Occipital lobe (tissue), 3 donors: ENCODE measurements at places on chromosomes 13 and 19.

GRCh38 chr13:101654883-101655282 lies 202.4 kb downstream of the ITGBL1 start:
- DNase-seq, result no peak

DNA sequence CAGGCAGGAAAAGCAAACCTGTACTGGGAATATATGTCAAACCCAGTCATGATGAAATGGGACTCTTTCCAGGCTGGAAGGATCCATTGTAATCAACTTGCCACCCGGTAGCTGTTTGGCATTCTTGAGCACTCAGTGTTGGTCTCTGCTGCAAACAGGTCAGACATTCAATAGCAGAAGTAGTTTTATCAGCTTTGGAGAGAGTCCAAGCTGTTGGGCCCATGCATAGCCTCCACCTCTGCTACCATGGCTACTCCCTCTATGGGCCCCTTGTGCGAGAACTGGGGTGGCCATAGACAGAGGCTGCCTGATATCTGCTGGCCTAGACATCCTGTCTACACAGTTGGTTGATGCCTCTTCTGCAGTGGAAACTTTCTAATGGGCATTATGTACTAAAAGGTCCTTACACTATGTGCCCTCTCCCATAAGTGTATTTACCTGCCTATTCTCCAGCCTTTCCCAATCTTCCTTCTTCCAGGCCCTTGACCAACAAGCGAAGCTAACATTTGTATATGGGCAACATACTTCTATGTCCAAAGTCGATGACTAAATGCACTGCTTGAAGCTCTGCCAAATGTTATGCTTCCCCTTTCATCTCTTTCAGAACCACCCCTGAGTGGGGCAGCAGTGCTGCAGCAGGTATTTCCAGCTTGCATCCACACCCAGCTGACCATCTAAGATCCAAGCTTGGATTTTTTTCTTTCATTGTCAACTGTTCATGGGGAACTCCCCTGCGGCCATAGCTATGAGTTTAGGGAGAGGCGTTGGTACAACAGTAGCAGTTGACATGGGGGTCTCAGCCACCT lies 5.3 kb upstream of the RNF6 start:
- no peak for DNase-seq

GRCh38 chr13:46685006-46685730 lies 111.8 kb downstream of the ESD start:
- no peak for DNase-seq

GRCh38 chr19:29672933-29673336 lies 7.7 kb downstream of the PLEKHF1 start:
- no peak for DNase-seq

- DNase-seq, result no peak
Observed at GRCh38 chr19:43101950-43102349, 19.4 kb upstream of the PSG2 start.

DNA sequence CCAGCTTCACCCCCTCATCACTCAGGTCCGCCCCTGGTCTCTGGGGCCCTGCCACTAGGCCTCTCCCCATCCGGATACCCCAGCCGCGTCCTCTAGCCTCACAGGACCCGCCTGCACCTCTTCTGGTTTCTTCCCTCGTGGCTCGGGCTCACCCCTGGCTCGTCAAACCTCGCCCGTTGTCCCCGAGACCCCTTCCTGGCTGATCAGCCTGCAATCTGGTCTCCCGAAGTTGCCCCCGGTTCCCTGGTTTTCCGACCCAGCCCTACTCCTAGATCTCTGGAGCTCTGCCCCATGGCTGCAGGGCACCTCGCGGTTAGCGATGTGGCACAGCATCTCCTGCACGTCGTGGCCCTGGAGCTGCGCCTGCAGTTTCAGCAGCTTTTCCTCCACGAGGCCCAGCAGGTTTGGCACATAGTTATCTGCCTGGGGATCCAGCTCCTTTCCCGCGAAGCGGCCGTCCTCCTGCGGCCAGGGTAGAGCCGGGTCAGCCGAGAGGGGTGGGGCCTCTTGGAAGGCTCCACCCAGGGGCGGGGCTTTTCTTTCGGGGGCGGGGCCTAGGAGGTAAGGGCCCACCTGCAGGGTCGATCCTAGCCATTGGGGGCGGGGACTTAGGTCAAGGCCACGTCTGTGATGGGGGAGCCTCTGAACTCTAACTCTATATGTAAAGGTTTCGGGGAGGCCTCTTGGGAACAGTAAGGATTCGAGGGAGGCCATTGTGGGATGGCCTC lies 2.4 kb upstream of the RGL3 start:
- no peak for DNase-seq

- no peak for DNase-seq
Observed at GRCh38 chr13:106155411-106155810, 380.1 kb downstream of the EFNB2 start.

GRCh38 chr19:30450100-30450499 lies 77.9 kb downstream of the ZNF536 start:
- peak; percentile 65 for DNase-seq

DNA sequence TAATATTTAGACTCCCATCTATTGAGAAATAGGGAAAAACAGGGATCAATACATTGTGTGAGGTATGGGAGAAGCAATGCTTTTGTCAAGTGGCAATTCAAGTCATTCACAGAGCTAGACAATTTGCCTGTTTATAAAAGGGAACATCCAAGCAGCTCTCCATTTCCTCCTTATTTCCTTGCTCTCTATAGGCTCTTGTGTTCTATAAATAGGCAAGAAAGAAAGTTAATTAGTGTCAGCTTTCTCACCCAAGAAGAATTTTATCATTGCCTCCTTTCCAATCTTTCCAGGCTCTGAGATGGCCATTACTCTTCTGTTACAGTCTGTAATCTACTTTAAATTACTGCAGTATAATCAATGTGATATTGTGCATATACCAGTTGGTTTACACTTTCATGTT lies 199.9 kb downstream of the LHFPL6 start:
- DNase-seq, result no peak

- DNase-seq, result no peak
Observed at GRCh38 chr13:42370229-42370628, 98.3 kb downstream of the AKAP11 start.

GRCh38 chr13:41548910-41549309 lies 91.6 kb downstream of the RGCC start:
- no peak for DNase-seq

DNA sequence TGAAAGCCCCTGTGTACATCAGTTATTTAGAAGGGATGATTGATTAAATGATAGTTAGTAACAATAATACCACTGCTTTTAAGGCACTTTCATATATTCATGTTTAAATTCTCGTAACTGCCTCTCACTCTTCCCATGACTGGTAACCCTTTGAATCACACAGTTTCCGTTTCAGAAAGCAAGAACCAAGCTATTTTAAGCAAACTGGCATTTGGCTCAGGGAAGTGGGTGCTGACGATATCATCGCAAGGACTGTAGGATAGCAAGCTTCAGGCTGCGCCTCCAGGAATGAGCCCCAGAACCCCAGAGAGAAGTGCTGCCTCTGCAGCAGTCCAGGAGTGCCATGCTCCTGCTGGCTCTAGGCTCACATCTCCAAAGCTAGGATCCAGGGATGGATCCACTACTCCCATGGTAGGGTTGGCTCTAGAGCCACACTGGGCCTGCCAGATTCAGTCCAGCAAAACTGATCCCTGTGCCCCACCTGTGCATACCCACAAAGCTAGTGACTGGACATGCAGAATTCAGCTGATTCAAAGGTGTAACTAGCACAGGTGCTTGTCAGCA lies 313.5 kb downstream of the SLC7A1 start:
- peak; percentile 16 for DNase-seq

- DNase-seq, result no peak
Observed at GRCh38 chr19:810883-811489, 10.8 kb downstream of the PLPPR3 start.

DNA sequence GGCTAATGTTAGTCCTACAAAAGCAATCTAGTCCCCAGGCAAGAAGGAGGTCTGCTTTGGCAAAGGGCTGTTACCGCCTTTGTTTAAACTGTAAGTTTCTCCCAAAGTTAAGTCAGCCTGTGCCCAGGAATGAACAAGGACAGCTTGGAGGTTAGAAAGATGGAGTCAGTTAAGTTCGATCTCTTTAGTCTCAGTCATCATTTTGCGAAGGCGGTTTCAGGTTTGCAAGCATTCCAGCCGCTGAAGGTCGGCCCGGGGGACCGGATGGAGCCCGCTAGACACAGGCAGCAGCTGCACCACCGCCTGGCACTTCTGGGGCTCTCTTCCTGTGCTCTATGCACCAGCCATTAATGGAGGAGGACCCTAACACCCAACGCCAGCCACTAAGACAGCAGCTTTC lies 91.3 kb downstream of the STK24 start:
- no peak for DNase-seq

DNA sequence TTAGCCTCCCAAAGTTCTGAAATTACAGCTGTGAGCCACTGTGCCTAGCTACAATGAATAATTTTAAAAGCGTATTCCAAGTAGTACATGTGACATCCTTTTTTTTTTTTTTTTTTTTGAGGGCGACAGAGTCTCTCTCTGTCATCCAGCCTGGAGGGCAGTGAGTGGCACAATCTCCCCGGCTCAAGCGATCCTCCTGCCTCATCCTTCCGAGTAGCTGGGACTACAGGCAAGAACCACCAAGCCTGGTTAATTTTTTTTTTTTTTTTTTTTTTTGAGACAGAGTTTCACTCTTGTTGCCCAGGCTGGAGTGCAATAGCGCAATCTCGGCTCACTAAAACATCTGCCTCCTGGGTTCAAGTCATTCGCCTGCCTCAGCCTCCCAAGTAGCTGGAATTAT lies 3.8 kb upstream of the PRR12 start:
- no peak for DNase-seq

DNA sequence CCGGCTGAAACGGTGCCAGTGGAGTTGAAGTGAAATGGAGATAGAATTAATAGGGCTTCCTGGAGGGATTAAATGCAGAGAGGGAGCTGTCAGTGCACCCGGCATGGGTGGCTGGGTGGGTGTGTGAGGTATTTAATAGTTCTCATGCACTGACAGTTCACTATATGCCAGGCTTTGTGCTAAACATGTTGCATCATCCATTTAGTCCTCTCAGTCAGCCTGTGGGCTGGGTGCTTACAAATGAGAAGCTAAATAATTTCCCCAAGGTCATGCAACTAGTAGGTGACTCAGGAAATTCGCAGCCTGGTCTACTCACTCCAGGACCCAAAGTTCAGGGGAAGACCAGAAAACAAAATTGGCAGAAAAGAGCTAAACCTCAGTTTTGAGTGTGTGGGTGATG lies 63.5 kb upstream of the SPATA13 start:
- no peak for DNase-seq

GRCh38 chr19:31992750-31993149 lies 352.7 kb upstream of the ZNF507 start:
- no peak for DNase-seq

DNA sequence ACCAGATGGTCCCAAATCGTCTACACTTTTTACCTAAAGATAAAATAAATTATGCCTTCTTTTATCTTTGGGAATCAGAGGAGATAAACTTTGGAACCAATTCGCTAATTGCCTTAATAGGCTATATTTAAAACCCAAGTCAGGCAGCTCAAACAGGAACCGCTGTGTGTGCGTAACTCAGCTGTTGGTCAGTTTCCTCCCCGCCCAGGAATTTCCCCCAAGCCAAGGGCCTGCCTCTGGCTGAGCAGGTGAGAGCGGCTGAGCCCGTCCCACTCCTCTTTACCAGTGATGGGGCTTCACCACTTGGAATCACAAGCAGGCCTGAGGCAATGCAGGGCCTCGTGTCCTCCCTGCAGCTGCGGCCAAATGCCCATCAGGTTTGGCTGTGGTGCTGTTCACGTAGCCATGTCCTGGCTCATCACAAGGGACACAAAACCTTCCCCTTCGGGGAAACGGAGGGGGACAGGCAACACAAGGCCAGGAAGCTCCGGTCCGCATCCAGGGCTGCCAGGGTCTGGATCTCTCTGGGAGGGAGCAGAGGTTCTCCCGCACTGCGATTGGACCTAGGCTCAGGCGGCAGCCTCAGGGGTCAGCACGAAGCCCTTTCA lies 503 bp upstream of the SLC7A9 start:
- no peak for DNase-seq

GRCh38 chr19:1941146-1942077 lies at the start of gene CSNK1G2:
TSS of gene CSNK1G2 (plus strand) at chr19:1941172. CDS start at chr19:1969773, 28,601 bp downstream.
- DNase-seq, result no peak

DNA sequence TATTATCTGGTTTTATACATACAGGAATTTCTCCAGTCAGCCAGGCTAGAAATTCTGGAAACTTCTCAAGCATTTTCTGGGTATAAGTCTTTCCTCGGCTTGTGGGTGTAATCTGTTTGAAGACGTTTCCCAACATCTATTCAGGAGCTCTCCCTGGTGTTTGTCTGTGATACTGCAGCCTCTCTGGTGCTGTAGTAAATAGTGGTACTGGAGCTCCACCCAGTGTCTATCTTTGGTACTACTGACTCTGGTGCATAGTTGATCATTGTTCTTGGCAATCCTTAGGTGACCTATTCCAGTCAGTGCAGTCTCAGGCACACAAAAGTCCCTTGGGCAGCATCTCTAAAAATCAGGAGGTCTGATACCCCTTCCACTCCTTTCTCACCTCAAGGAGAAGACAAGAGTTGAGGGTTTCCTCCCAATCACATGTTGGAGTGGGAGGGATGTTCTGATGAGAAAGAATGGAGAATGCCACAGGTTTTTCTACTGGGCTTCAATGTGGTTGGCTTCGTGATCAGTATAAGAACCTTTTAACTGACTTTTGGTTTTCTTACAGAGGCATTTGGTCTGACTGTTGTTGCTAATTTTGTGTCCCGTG lies 115.5 kb downstream of the CYSLTR2 start:
- DNase-seq, result no peak

- DNase-seq, result no peak
Observed at GRCh38 chr13:19181021-19181620, 503 bp downstream of the TUBA3C start.

GRCh38 chr19:27822336-27822735 lies 1390.6 kb downstream of the UQCRFS1 start:
- DNase-seq, result no peak

DNA sequence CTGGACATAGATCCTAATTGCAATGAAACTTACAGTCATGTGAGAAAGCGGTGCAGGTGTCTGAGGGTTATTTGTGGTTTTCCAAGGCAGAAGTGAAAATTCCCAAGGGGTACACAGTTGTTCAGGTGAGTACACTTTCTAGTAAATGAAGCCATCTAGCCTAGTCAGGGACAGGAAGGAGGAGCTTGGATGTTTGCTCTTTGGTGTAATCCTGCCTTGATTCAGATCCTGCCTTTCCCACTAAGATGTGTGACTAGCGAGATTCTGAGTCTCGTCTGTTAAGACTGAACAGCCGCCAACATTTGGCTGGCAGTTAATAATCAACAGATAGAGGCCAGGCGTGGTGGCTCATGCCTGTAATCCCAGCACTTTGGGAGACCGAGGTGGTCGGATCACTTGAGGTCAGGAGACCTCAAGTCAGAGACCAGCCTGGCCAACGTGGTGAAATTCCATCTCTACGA lies 2.5 kb downstream of the RPS9 start:
- no peak for DNase-seq

GRCh38 chr19:5334824-5335500 lies 5.7 kb downstream of the PTPRS start:
- peak; percentile 14 for DNase-seq

DNA sequence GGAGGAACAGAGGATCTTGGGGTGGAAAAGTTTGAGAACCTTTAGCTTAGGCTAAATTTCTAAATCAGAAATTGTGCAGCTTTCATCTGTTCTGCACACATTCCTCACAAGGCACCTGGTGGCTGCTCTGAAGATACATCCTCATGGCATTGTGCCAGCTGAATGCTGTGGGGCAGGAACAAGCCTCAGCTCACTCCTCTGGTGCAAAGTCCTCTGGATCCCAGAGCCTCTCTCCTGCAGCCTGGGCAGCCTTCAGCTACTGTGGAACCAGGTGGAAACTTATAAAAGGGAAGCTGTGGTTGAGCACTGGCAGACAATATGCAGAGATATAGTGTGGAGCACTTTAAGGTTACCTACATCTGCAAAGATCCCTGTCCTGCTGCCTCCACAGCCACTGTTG lies 72.3 kb downstream of the KCTD12 start:
- no peak for DNase-seq
